Iris pigment epithelial cell (primary cell): ENCODE measurements at places on chromosomes 6 and 20.

- peak; percentile 34 for DNase-seq
These were observed 697 bp upstream of the CEP43 start for GRCh38 chr6:166998256-166999144.

DNA sequence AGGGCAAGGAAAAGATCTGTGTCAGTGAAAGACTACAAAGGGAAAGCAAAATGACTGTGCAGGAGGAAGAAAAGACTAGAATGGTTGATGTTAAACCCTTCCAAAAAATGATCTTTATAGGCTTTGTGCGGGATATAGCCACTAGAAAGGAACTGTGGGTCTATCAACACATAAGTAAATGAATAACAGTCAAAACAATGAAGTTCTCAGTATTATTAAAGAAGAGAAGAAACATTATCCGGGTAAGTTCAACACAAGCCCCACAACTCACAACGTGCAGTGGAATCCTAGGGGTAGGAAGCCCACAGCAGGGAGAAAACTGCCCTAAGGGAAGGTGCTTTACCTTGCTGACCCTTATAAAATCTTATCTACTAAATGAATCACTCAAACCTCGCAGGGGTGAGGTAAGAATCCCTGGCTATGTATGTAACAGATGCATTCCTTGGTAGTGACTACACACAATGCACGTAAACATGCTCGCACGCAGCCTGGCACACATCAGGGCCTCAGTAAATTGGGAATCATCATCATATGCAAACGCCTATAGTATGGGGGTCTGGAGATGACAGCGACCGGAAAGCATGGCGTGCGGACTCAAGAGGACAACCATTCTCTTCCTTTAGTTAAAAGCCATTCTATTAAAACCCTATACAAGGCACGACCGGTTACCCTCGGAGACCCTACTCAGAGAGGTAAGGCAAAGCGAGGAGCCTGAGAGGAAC lies 11.3 kb downstream of the TFAP2A start:
- DNase-seq: peak; percentile 90

DNA sequence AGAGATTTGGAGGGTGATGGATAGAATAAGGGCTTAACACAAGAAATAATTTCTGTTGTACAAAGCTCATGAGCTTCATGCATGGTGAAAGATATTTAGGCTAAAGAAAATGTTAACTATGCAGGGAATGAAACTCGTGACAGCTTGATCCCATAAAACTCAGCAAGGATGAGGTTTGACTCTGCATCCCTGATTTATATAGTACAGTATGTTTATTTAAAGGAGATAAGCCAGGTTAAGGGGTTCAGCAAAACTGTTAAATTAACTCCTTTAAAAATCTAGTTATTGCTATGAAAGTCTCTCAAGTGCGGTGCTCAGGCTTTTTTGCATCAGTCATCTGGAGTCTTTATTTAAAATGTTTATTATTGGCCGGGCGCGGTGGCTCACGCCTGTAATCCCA lies 326.4 kb downstream of the LAMA2 start:
- DNase-seq: peak; percentile 51

- no peak for DNase-seq
These were observed 100.8 kb upstream of the CNKSR3 start for GRCh38 chr6:154611241-154611640.

- DNase-seq: no peak
These were observed 10.6 kb downstream of the MYB start for GRCh38 chr6:135191508-135192255.

GRCh38 chr20:4289875-4290274 lies 274.5 kb upstream of the RNF24 start:
- no peak for DNase-seq

- peak; percentile 88 for DNase-seq
These were observed 9.7 kb upstream of the TNFRSF6B start for GRCh38 chr20:63686492-63687321.

DNA sequence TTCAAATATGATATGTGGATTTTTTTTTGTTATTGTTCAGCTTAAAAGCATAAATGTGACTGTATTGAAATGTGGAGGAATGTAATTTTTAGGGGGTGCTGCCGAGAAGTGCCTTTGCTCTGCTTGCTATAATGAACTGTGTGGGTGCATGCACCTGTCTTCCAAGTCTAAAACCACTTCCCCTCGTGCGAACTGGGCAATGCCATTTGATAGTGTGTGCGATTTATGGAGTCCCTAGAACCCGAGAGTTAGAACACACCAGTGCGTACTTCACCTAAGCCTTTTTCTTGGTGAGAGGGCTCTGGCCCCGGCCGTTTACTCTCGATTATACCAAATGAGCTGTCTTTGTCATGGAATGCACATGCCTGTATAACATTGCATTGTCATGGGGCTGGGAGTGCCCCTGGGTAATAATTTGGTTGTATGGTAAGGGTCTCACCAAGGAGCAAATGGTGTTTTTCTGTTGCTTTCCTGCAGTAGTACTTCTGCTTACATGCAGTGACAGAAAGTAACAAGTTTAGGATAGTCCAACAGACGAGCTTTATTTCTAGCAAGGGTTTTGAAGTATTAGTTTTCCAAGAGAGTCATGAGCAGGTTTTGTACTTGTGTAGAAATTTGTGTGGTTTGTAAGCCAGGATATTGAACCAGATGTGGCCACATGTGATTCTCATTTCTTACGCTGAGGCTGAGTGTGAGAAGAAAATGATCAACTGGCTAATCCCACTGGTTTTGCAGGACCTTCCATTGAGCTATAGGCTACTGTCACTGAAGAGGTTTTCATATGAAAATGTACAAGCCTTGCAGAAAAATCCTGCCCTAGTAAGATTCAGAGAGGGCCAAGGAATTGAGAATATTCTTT lies 172.4 kb downstream of the DTNBP1 start:
- no peak for DNase-seq

GRCh38 chr6:87366899-87367298 lies 22.3 kb downstream of the C6orf163 start:
- no peak for DNase-seq

DNA sequence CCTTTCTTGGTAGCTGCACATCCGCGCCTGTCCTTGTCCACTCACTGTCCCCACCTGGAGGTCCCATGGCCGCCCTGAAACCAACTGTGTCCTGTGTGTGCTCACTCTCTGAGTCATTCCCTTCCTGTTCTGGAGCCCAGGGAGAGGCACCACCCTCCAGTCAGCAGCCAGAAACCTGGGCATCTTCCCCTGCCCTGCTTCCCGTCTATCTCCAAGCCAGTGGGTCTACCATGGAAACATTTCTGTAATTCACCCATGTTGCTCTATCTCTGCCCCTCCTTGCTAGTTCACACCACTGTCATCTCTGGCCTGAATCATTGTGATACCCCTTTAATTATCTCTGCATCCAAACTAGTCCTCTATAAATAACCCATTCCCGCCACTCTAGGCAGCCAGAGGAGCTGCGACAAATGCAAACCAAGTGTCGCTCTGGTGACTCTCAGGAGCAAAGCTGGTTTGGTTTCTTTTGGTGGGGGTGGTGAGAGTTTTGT lies 28.8 kb upstream of the SYNJ2 start:
- DNase-seq: no peak
